ENCODE measurements at places on chromosomes 1 and 21.
A peak's percentile ranks its signal among the peaks of the same experiment; 100 is the strongest.

DNA sequence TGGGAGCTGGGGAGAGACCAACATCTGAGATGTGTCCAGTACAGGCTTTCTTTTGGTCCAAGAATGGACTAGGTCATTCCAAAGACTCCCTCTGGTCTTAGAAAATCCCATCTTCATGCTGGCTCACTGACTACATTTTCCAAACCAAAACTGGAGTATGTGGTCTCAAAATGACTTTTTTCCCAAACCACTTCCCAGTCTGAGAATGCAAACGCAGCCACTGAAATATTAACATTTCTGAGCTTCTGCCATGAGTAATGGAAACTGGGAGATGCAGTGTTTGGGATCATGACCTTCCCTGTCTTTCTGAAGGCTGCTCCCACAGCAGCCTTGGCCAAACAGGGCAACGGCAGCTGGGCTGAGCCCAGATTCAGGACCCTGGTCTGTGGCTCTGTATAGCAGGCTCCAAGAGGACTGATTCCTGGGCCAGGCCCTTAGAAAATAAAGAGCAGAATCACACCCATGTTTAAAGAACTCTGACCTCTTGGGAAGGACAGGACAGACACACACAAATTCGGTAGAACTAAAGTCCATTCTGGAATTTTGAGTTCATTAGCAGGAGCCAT, 62.1 kb upstream of the CNTN2 start:
- DNase-seq: no peak

GRCh38 chr21:32246571-32247140, 32.2 kb downstream of the MIS18A start:
- DNase-seq: no peak

- DNase-seq: no peak
These were observed 296.0 kb downstream of the HHAT start for GRCh38 chr1:210624722-210625121.

DNA sequence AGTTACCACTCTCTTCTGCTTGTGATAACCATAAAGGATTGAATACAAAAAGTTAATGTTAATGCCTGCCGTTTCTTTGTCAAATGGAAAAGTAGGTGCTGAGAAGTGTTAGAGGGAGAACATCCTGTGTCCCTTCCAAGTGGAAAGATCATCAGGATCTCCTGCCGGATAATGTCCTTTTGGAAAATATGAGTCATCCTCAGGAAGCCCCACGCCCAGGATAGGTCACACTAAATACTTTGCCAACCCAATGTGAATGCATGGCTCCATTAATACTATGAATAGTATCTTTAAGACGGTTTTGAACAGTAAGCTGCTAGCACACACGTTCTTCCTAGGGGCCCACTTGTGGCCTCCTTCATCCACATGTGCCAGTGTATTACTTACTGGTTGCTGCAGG, 279.5 kb downstream of the ZNF326 start:
- DNase-seq: no peak

- DNase-seq: peak; percentile 43
These were observed 69.2 kb downstream of the SCCPDH start for GRCh38 chr1:246793356-246793896.

DNA sequence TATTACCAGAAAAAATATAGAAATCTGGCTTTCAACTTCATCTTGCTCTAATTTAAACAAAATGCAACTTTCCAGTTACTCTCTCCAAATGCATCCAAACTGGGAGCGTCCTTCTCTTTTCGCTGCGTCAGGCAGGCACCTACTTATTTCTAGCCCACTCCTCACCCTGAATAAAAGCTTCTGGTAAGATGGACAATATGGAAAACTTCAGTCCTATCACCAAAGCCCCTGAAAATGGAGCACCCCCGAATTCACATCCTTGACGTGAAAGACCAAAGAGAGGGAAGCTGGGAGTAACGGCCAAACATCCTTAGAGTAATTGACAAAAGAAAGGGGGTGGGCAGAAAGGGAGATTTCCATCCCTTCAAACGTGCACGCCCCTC, 5.5 kb upstream of the PROX1 start:
- no peak for DNase-seq

GRCh38 chr1:117611894-117612483, 6.1 kb downstream of the TENT5C start:
- no peak for DNase-seq

Measured in suprapubic skin (tissue), 4 donors.